ENCODE measurements at places on chromosomes 7 and 10. TPM values are rescaled to one million over a fixed set of nuclear protein-coding genes. Genes with fewer than 3 reads are reported as not detected.

DNA sequence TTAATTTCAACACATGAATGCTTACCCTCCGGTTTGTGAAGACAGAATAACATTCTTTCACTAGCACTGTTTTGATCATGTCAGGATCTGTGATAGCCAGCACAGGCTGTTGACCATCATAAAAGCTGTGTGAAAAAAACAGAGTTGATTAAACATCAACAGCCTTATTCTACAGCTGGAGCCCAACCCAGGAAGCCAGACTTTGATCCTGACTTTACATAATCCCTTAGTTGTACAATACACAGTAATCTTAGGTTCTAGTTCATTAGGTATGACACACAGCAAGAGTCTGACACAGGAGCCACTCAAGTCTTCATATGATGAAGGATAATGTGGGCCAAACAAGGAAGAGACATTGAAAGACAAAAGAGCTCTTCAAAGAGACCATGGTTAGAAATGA, 11.4 kb downstream of the CYP3A4 start:
- H3K4me3 ChIP-seq, result no peak overlapping the region
- peaks cover 7% of the 10 kb centered on the region for H3K27me3 ChIP-seq
- no peak overlapping the region for H3K27ac ChIP-seq
- peaks cover 7% of the 10 kb centered on the region for H3K4me1 ChIP-seq
- no peaks in the 10 kb centered on the region for H3K36me3 ChIP-seq

- H3K27me3 ChIP-seq, result no peaks in the 10 kb centered on the region
- no peaks in the 10 kb centered on the region for H3K4me1 ChIP-seq
- H3K36me3 ChIP-seq, result no peaks in the 10 kb centered on the region
- DNase-seq, result no peak
- no peak overlapping the region for H3K27ac ChIP-seq
These were observed 451.7 kb upstream of the TEX47 start for GRCh38 chr7:89247207-89247606.

GRCh38 chr7:66423729-66424128, 205.0 kb upstream of the KCTD7 start:
- no peak for DNase-seq
- no peak overlapping the region for H3K4me3 ChIP-seq
- H3K36me3 ChIP-seq, result no peaks in the 10 kb centered on the region
- H3K4me1 ChIP-seq, result no peaks in the 10 kb centered on the region

GRCh38 chr7:29629507-29629906, 65.9 kb downstream of the PRR15 start:
- no peaks in the 10 kb centered on the region for H3K27me3 ChIP-seq
- no peak overlapping the region for H3K27ac ChIP-seq
- no peaks in the 10 kb centered on the region for H3K36me3 ChIP-seq
- no peak for DNase-seq
- no peak overlapping the region for H3K4me3 ChIP-seq

GRCh38 chr10:27713941-27714340, 31.7 kb downstream of the MKX start:
- no peak overlapping the region for H3K4me3 ChIP-seq
- H3K27ac ChIP-seq, result no peak overlapping the region
- H3K36me3 ChIP-seq, result no peaks in the 10 kb centered on the region
- DNase-seq, result no peak
- H3K27me3 ChIP-seq, result peaks cover 2% of the 10 kb centered on the region

DNA sequence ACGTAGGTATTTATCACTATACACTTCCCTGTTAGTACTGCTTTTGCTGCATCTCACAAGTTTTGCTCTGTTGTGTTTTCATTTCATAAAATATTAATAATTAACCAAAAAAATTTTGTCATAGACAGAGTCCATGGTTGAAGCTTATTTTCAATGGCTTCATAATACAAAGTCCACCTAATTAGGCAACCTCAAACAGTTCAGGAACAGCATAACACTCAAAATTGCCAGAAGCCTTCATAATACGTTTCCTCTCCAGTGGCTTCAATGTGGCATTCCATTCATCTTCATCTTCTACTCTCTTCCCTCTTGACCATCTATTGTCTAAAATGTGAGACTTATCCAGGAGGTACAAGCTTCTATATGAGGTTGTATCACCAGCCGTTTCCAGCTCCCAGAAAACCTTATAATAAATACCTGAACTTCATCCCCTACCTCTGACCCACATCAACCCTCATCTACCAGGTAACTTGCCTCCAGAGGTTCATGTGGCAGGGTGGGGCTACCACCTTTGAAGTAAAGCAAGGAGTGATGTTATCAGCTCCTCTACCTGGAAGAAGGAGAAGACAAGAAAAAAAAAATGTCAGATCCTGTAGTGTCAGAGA, 337.3 kb downstream of the MALRD1 start:
- H3K4me3 ChIP-seq, result no peak overlapping the region
- H3K27me3 ChIP-seq, result no peaks in the 10 kb centered on the region

DNA sequence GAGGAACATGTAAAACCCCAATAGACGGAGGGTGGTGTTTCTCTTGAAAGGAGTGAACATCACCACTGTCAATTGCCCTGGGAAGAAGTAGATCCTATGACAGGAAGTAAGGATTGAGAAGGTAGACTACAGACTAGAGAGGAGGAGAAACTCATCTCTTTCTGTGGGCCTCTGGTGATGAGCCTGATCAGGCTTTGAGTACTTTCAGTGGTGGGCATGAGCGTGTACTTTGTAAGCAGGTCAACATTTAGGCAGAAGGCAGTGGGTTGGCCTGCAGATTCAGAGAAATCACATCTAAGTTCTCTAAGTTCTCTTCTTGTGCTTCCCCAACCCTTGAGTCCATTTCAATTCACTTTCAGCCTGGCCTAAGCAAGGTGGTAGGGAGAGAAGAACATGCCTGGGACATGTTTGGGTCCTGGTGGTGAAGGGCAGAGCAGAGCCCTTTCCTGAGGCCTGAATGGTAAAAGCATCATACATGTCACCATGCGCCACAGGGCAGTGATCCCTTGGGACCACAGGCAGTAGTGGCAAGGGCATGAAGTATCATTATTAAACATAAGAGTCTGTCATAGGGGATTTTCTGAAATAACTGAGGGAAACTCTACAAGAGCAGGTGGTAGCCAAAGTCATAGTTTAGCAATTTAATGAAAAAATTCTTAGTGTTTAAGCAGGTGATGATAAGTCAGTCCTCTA, 56.4 kb upstream of the ANKRD1 start:
- no peaks in the 10 kb centered on the region for H3K36me3 ChIP-seq
- no peak overlapping the region for H3K27ac ChIP-seq
- no peak overlapping the region for H3K4me3 ChIP-seq
- DNase-seq, result no peak

GRCh38 chr7:437329-438251, 82.1 kb downstream of the PDGFA start:
- H3K27ac ChIP-seq, result no peak overlapping the region
- no peak overlapping the region for H3K4me3 ChIP-seq
- no peak for DNase-seq
- peaks cover 4% of the 10 kb centered on the region for H3K4me1 ChIP-seq

- DNase-seq, result no peak
- no peaks in the 10 kb centered on the region for H3K36me3 ChIP-seq
- no peaks in the 10 kb centered on the region for H3K4me1 ChIP-seq
- H3K4me3 ChIP-seq, result no peak overlapping the region
These were observed 409.8 kb downstream of the LRMDA start for GRCh38 chr10:75841266-75841665.

- no peak overlapping the region for H3K4me3 ChIP-seq
- no peaks in the 10 kb centered on the region for H3K36me3 ChIP-seq
- no peaks in the 10 kb centered on the region for H3K4me1 ChIP-seq
- no peak overlapping the region for H3K27ac ChIP-seq
These were observed 124.3 kb downstream of the ADCY1 start for GRCh38 chr7:45698303-45699014.

GRCh38 chr7:69873512-69873911, 275.2 kb downstream of the AUTS2 start:
- H3K4me1 ChIP-seq, result peaks cover 15% of the 10 kb centered on the region
- no peaks in the 10 kb centered on the region for H3K27me3 ChIP-seq
- H3K36me3 ChIP-seq, result no peaks in the 10 kb centered on the region
- no peak for DNase-seq
- H3K4me3 ChIP-seq, result no peak overlapping the region

DNA sequence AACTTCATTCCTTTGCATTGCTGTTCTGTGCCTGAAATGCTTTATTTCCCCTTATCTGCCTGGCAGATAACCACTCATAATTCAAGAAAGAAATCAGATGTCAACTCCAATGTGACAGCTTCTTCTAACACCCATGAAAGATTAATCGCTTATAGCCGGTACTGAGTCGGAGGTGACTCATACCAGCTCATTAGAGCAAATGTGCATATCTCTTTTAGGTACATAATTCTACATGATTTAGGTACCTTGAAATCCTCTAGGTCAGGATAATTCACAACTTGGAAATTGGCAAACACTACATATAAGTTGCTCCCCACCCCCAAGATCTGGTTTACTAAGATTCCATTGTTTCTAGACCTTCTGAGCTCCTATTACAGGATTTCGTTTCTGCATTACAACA, 554.4 kb upstream of the SORCS1 start:
- H3K4me1 ChIP-seq, result no peaks in the 10 kb centered on the region
- H3K27me3 ChIP-seq, result no peaks in the 10 kb centered on the region
- H3K36me3 ChIP-seq, result no peaks in the 10 kb centered on the region
- no peak overlapping the region for H3K4me3 ChIP-seq

DNA sequence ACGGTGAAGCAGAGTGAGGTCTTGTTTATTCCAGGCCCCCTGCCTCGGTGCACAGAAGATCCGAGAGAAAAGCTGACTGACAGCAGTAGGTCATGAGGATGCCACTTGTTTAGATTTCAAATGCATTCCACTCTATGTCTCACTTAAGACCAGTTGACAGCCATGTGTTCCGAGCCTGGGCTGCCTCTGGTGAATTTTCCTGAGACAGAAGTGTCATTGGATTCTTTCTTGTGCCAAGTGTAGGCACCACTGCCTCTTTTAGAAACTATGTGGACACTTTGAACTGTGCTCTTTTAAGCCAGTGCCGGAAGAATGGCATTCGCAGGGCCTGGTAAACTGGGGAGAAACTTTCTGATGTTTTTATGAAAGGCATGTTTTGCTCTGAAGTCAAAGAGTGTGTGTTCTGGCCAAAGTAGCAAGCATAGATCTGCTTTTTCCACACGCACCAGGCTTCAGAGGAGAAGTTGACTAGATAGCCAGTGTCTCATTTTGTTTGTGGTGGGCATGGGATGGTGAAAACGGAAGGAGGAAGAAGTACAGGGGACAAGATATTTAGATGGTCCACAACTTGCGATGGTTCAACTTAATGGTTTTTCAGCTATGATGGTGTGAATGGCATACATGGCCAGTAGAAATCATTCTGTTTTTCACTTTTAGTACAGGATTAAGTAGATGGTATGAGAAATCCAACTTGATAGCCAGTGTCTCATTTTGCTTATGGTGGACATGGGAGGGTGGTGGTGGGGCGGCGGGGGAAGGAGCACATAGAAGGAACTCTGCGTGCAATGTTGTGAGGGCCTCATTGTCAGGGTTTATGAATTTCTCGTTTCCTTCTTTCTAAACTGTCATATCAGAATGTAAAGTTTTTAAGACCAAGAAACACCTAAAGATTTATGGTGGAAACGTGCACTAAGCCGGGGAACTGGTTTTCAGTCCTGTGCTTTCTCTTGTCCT, 41.5 kb downstream of the CYP17A1 start:
- H3K27me3 ChIP-seq, result no peaks in the 10 kb centered on the region
- H3K4me3 ChIP-seq, result no peak overlapping the region
- peaks cover 42% of the 10 kb centered on the region for H3K4me1 ChIP-seq
- peak overlapping the region; percentile 75 for H3K27ac ChIP-seq
- H3K36me3 ChIP-seq, result peaks cover 29% of the 10 kb centered on the region
- no peak for DNase-seq

GRCh38 chr7:141275350-141275749, 201.5 kb downstream of the TMEM178B start:
- no peak overlapping the region for H3K4me3 ChIP-seq
- DNase-seq, result no peak
- H3K4me1 ChIP-seq, result no peaks in the 10 kb centered on the region
- H3K27me3 ChIP-seq, result no peaks in the 10 kb centered on the region

DNA sequence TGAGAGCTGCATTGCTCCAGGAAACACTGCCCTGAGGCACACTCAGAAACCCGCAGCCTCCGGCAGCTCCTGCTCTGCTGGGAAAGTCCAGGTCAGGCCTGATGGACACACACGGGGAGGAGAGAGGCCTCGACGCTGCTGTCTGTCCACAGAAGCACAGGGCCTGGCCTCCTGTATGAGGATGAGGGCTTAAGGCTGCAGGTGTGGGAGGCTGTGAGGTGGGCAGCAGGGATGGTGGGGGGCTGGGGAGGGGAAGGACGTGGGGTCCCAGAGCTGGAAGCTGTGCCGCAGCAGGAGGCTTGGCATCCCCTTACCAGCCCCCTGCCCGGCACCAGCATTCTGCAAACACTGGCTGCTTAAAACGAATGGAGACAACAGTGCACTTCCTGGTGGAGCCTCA, 186.2 kb downstream of the DNAJB6 start:
- H3K27ac ChIP-seq, result no peak overlapping the region
- H3K4me1 ChIP-seq, result no peaks in the 10 kb centered on the region
- no peak for DNase-seq
- no peaks in the 10 kb centered on the region for H3K36me3 ChIP-seq
- no peaks in the 10 kb centered on the region for H3K27me3 ChIP-seq

DNA sequence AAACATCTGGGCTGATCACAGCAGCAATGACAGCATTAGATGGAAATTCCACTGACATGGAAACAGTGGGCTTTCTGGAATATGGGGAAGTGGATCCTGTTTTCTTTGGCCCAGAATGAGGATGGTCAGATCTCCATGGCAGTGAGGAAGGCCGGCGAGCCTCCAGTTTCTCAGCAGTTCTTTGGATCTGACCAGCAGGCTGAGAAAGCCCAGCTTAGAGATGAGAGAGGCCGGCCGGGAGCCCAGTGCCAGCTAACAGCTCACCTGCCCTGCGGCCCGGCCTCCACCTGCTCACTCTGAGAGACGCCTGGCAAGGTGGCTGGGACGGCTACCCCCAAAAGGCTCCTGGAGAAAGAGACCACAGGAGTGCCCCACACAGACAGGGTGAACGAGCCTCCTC, 24.2 kb downstream of the GPER1 start:
- no peak for DNase-seq
- no peaks in the 10 kb centered on the region for H3K27me3 ChIP-seq
- no peak overlapping the region for H3K4me3 ChIP-seq
- H3K4me1 ChIP-seq, result no peaks in the 10 kb centered on the region

- no peak overlapping the region for H3K27ac ChIP-seq
- peaks cover 11% of the 10 kb centered on the region for H3K27me3 ChIP-seq
- no peaks in the 10 kb centered on the region for H3K4me1 ChIP-seq
- H3K36me3 ChIP-seq, result no peaks in the 10 kb centered on the region
- no peak overlapping the region for H3K4me3 ChIP-seq
These were observed 36.0 kb downstream of the NRCAM start for GRCh38 chr7:108419961-108420908.

Gene ATRNL1
- not detected for total RNA-seq

Gene LIPJ
- 0.09 TPM for total RNA-seq

Gene NYAP1
- total RNA-seq, result 0.12 TPM

Gene PRLHR
- not detected for total RNA-seq

Gene TMEM196
- not detected for total RNA-seq

Gene UTF1
- total RNA-seq, result 0.31 TPM

Gene PRSS1
- not detected for total RNA-seq

Gene VWDE
- not detected for total RNA-seq

Gene HYAL4
- total RNA-seq, result not detected

Gene CNPY1
- not detected for total RNA-seq
